ENCODE measurements at places on chromosomes 5 and 9.

DNA sequence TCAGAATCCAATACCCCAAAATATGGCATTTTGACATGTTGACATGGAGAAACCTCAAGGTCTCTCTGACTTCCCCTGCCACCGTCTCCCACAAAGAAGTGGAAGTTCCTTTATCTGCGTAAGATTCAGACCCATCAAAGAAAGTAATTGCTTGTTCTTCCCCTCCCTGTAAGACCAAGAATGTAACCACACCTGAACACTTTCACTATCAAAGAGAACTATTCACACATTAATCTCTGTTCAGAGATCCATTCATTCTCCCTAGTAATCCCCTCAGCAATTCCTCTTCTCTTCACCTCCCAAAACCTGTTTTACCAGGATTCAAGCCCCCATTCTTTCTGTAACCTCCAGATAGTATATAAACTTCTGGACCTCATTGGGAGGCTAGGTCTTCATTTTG, 4.1 kb upstream of the SLC1A1 start:
- no peak for DNase-seq

DNA sequence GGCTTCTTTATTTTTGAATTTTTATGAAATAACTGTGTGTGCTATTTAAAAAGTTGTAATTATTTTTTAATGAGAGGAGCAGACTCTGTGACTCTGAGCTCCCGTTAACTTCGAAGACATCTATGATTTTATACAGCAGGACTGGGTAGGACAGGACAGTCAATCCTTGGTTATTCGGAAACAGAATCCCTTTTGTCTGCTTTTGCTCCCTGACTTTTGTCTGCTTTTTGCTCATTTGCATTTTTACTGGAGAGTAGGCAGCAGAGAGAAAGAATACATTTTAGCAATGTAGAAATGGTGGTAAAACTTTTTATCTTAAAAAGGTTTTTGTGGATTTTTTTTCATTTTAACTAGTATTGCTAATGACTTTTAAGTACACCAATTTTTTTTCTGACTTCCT, 303.6 kb downstream of the ARHGAP26 start:
- DNase-seq, result no peak

DNA sequence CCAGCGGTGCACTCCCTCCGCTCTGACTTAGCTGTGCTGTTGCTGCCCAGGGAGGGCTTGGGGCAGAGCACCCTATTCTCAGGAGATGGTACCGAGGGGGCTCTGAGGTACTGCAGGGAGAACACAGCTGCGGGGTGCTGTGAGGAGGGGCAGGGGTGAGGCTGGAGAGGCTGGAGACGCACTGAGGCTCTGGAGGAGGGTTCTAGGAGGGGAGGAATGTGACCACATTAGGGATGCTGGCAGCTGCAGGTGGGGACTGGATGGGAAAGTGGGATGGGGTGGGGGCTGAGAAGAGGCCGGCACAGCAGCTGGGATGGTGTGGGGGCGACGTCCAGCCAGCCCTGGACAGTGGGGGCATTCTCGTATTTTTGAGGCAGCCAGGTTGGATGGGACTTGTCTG, 20.9 kb downstream of the NCS1 start:
- DNase-seq, result no peak

DNA sequence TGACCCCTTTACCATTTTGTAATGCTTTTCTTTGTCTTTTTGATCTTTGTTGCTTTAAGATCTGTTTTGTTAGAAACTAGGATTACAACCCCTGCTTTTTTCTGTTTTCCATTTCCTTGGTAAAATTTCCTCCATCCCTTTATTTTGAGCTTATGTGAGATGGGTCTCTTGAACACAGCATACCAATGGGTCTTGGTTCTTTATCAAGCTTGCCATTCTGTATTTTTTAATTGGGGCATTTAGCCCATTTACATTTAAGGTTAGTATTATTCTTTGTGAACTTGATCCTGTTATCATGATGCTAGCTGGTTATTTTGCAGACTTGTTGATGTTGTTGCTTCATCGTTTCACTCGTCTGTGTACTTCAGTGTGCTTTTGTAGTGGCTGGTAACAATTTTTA, 337.3 kb downstream of the SPATA31D1 start:
- DNase-seq, result no peak

- DNase-seq, result no peak
These were observed 262.7 kb downstream of the DEPDC1B start for GRCh38 chr5:60437308-60437707.

DNA sequence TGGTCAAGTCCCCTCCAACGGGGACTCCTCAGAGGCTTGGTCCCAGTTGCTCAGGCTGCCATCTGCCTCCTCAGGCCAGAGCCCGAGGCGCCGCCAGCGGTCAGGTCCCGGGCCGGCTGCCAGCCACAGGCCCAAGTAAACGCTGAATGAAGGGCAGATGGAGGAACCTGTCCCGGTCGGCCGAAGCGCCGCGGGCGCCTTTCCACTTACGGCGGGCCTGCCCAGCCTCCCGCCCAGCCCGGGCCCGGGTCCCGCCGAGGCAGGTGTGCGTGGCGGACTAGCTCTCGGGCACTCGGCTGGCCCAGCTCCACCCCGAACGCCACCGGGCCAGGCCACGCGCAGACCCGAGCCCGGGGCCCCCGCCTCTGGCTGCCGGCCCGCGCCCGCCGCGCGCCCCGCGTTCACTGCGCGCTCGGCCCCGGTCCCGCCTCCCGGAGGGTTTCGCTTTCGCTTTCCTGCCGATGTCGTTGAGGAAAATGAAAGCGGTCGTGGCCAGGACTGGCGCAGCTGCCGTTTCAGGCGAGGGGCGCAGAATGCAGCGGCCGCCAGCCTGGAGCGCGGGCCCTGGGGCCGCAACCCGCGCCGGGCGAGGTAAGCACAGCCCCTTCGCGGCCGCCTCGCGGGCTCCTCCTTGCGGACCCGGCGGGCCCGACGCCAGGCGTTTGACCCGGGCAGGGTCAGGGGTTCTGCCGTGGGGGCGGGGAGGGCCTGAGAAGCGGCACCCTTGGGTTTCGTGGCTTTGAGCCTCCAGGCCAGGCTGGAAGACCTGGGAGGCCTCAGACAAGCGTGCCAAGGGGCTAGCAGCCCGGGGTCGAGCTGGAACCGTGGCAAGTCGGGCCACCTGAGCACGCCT, 41.2 kb downstream of the SLC22A5 start:
- DNase-seq, result peak; percentile 90

- no peak for DNase-seq
These were observed 97.6 kb upstream of the LHFPL2 start for GRCh38 chr5:78746021-78746770.

GRCh38 chr5:169637549-169638121, 560 bp downstream of the DOCK2 start:
- no peak for DNase-seq

- no peak for DNase-seq
These were observed 145.6 kb downstream of the PPP2R2B start for GRCh38 chr5:146732962-146733361.

GRCh38 chr9:105425816-105426433, 21.9 kb upstream of the FSD1L start:
- DNase-seq, result no peak
